ENCODE measurements at places on chromosomes 13 and 19. TPM values are rescaled to one million over a fixed set of nuclear protein-coding genes. Genes with fewer than 3 reads are reported as not detected.

The ZNF491 gene
- total RNA-seq: 0.60 TPM

GRCh38 chr13:50448535-50448998 is 394.9 kb downstream of the DLEU7 start:
- no peak for DNase-seq

- no peak for DNase-seq
Observed at GRCh38 chr13:101977475-101977874, 424.4 kb downstream of the FGF14 start.

GRCh38 chr13:99996381-99996973 is 14.9 kb downstream of the ZIC2 start:
- DNase-seq: no peak

The TNPO2 gene
- 84.8 TPM for total RNA-seq

- no peak for DNase-seq
Observed at GRCh38 chr19:7242601-7243258, 51.5 kb downstream of the INSR start.

DNA sequence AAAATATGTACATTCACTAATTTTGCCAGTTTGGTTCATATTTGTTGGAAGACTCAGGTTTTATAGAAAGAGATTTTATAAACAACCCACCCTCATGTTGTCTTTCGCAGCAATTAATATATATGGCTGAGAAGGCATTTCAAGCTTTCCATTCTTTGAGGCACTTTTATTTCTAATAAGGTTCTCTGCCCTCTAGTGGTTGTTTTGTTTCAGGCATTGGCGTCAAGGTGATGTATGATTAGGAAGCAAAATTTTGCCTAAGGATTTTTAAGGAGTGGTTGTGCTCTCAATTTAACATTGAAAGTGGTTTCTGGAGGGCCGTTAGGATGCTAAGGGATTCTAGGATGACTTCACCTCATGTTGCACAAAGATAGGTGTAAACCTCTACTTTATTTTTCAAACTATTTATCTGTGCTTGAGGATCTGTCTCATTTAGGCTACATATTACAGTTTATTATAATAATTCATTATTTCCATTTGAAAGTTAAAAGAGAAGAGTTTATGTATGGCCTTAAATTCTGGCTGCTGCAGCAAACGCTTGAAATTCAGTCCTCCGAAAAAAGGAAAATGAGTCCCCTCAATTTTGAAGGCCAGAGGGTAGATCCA is 35.9 kb downstream of the OXGR1 start:
- DNase-seq: peak; percentile 6

GRCh38 chr13:94858856-94859255 is 146.5 kb upstream of the SOX21 start:
- DNase-seq: no peak

GRCh38 chr19:46733690-46734292 is 12.1 kb upstream of the FKRP start:
- DNase-seq: no peak

DNA sequence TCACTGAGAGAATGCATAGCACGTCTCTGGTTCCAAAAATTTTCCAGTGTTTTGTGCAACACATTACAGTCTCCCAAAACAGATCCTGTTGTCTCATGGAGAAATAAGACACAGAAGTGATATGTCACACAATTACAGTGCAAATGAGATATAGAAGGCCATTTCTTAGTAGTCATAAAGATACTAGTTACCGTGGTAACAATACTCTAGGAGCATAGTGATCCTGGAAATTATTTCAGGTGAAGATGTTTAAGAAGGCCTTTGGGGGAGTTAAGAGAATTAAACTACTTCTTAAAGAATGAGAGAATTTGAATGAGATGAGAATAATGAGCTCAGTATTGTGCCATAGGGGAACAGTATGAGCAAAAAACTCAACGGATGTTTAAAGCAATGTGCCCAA is 628.0 kb upstream of the MIR17HG start:
- no peak for DNase-seq
